Activated naive CD4-positive, alpha-beta T cell treated with anti-CD3 and anti-CD28 coated beads for 36 hours (primary cell): ENCODE measurements at places on chromosomes 5 and 9. TPM values are rescaled to one million over a fixed set of nuclear protein-coding genes. Genes with fewer than 3 reads are reported as not detected.

Gene TTLL11
- total RNA-seq, result 0.86 TPM

- DNase-seq, result no peak
These were observed 211.9 kb downstream of the AOPEP start for GRCh38 chr9:94938384-94938783.

DNA sequence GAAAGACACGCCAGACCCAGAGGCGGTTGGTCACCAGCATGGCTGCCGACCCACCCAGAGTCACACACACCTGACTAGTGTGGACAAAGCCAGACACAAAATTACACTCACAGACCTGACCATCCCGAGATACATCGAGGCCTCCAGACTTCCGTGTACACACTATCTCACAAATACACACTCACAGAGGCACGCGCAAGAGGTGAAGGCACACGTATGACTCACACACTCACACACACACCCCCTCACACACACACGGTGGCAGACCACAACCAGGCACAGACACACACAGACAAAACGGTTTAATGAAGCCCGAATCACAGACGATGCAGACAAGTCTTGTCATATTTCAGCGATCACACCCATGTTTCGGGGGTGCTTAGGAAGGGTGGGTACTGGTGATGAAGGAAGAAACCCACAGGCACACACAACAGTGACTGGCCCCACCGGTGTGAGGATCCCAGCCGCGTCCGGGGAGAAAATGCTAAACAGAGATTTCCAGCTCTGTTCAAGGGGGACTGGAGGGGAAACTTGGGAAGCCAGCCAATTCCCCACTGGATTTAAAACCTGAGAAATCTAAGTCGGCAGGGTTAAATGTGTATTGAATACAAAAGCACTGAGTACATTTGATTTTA, 51.3 kb downstream of the CRB2 start:
- no peak for DNase-seq

- DNase-seq, result no peak
These were observed 90.6 kb downstream of the VCAN start for GRCh38 chr5:83562071-83562606.

Gene CARD6
- total RNA-seq, result 1.4 TPM

Gene CNTFR
- total RNA-seq, result not detected
